ENCODE measurements at places on chromosomes 2 and 18.

- no peak for DNase-seq
Observed at GRCh38 chr2:11250400-11251196, 93.8 kb downstream of the ROCK2 start.

DNA sequence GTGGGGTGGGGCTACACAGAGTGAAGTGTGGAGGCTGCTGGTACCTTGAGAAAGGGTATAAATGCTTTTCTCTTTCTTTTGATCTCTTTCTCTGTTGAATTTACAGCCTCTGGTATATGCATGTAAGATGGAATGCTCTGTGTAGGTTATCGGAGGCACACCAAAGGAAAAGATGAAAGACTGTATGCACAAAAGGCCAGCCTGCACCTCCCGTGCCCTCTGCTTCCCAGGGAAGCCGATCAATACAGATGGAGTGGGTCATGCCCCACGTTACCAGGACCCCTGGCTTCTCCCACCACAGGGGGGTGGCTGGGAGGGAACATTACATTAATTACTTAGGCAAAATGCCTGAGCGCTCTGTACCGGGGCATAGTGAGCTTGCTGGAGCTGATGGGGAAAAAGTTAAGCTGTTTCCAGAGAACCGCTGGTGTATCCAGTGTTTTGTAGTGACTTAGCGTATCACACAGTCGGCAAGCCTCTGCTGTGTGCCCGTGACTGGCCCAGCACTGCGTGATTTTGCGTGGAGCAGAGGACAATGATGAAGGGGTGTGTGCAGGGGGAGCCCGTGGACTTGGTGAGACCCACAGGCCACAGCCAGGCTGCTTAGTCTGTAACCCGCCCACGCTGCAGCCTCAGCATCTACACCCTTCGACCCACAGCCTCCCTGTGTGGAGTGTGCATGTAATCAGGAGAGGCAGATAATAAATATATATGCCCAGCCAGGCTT, 8.0 kb downstream of the ALLC start:
- no peak for DNase-seq

- no peak for DNase-seq
Observed at GRCh38 chr18:76499637-76500340, 4.7 kb upstream of the ZNF516 start.

DNA sequence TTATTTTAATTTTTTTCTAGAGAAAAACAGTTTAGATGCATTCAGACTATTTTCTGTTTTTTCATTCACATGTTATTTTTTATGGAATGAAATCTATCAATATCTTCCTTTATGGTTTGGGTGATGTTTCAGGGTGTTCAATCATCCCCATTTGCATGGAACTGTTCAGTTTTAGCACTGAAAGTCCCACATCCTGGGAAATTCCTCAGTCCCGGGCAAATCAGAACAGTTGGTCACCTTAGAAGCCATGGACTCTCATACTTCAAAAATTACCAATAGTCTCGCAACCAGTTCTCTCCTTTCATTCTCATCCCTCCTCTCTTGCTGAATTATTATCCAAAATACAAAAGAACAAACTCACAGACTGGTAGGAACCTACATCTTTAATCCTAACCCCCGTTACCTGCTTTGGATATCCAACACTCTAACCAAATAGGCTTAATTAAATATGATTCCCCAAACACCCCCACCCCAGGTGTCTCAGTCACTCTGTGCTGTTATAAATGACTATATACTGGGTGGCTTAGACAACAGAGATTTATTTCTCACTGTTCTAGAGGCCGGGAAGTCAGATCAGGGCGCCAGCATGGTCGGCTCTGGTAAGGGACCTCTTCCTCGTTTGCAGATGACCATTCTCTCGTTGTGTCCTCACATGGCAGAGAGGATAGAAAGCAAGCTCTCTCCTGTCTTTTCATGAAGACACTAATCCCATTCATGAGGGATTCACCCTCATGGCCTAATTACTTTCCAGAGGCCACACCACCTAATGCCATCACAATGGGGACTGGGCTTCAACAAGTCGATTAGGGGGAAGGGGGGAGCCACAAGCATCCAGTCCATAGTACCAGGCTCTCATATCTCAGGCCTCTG, 57.7 kb upstream of the SLC1A4 start:
- no peak for DNase-seq

GRCh38 chr18:63528863-63529492, 13.2 kb upstream of the SERPINB12 start:
- no peak for DNase-seq

DNA sequence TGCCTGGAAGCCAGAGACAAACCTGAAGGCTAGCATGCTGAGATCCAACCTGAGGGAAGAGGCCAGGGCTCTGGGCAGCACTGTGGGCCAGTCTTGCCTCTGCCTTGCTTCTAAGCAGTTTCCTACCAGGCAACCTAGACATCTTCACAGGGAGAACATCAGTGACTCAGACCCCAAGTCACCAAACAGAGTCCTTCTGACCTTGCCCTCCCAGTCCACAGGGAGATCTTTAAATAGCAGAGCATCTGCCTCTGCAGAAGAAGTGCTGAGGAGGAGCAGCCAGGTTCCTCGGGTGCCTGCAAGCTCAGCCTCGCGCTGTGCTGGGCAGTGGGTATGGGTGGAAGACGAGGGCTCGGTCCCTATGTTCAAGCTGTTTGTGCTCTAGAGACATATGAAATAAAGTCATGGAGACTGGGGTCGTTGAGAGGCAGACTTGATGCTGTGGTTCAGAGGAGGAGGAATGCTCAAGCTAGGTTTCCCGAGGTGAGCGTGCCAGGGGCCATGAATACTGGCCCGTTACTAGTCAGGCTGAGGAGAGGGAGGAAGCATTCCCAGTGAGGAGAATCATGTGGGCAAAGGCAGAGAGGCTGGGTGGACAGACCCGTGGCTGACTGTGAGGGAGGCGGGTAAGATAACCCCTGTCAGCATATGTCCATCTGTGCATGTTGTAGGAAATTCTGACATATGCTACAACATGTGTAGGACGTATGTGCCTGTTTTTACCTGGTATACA, 66.5 kb downstream of the BOLA3 start:
- DNase-seq = no peak

GRCh38 chr18:58015065-58015780, 28.8 kb upstream of the NEDD4L start:
- no peak for DNase-seq

DNA sequence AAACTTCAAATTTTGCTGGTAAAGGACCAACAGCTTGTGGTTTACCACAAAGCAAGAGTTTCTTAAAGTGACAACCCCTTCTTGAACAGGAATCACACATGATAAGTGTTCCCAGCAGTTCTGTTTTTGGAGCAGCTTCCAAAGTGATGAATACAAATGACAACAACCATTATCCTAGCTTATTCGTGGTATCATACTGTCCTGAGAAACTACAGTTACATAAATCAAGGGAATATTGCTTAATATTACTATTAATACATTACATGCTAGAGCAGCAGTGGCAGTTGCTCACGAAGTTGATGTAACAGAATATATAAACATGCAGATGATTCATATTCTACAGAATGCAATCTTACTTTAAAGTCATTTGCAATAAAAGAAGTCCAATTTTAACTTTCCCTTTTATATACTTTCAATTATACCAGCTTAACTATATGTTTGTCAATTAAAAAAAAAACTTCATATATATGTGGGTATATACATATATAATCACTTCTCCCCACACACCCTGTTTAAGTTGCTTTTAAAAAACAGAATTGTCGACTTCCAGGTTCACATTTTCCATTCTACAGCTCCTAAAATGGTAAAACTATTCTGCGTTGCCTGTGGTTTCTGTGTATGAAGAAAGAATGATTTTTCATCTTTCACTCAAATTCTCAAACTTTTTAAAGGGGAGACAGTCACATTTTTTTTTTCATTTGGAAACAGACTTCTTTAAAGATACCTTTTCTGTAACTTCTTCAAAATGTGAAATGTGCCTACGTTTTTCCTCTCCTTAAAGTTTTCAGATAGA, 713.6 kb downstream of the TDRD15 start:
- no peak for DNase-seq

DNA sequence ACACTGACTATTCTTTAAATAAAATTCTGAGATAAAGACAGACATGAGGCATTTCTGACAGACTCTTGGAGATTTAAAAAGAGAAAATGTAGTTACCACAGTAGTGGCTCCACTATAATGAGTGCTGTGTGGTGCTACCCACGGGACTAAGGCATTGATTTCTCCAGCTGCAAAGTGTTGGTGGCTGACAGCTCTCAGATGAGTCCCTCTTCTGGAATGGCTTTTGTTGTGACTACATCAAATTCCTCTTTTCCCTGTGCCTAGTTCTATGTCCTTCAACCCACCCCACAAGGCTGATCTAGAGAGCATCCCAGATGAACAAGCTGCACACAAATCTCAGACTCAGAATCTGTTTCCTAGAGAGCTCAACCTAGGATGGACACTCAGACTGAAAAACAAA, 884.8 kb upstream of the ZEB2 start:
- no peak for DNase-seq

DNA sequence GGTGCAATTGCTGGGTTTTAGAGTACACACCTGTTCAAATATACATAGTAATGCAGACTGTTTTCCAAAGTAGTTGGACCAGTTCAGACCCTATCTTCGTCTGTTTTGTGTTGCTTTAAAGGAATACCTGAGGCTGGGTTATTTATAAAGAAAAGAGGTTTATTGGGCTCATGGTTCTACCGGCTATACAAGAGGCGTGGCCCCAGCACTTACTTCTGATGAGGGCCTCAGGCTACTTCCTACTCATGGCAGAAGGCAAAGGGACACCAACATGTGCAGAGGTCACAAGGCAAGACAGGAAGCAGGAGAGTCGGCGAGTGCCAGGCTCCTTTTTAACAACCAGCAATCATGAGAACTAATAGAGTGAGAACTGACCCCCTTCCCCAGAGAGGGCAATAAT, 21.9 kb upstream of the EMILIN2 start:
- no peak for DNase-seq

- DNase-seq = no peak
Observed at GRCh38 chr2:204265681-204266181, 279.5 kb upstream of the PARD3B start.

GRCh38 chr2:197460649-197461048, 7.3 kb downstream of the COQ10B start:
- DNase-seq = no peak

GRCh38 chr2:151968770-151969470, 129.9 kb downstream of the CACNB4 start:
- DNase-seq = no peak

DNA sequence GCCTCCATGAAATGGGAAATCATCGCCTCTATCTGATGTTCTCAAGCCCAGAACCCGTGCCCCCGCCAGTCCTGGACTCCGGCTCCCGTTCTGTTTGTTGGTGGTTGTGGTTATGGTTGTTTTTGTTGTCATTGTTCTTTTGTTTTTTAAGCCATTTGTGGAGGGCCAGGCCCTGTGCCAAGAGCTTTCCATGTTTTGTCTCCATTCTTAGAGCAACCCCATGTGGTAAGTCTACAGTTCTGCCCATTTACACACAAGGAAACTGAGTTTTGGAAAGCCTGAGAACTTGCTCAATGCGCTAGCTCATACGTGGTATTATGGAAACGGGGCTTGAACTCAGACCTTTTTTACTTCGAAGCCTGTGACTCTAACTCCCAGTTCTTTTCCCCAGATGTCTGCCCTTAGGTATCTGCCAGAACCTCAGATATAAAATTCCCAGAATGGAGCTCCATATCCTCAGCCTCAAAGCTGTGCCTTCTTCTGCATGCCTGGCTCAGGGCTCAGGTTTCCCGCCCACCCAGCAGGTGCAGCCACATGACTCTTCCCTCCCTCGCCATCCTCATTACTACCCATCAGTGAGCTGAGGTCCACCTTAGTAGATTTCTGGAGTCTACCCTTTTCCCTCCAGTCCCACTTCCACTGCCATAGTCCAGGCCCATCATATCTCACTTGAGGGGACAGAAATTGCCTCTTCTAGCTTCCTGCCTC, 194.1 kb downstream of the KLHL29 start:
- DNase-seq = no peak

DNA sequence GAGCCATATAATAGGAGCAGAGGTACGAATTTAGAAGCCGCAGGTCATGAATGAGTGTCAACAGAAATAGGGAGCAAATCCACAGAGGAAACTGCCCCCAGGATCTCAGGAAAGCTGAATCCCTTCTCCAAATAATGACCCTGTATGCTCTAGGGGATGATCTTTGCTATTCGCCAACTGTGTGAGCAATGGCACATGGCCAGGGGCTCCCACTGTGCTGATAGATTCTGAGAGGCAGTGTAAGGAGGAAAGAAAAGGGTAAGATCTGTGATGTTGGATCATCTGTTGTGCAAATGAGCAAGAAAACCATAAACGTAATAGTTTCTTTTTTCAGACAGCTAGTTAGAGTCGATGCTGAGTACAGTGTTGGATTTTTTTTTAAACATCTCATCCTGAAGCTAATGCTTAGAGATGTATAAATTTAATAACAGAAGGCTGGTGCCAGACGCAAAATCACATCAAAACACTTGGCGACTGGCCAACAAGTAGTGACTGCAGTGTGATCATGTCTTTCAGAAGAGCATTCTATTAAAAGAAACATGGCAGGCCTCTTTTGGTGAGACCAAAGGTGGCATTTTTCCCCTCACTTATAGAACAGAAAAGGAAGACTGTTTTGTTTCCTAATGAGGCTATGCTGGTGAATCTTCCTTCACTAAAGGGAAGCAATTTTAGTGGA, 77.4 kb downstream of the ABCA12 start:
- DNase-seq = no peak

All from right forelimb (tissue), 1 donor.